ENCODE measurements at places on chromosomes 7 and 10.

DNA sequence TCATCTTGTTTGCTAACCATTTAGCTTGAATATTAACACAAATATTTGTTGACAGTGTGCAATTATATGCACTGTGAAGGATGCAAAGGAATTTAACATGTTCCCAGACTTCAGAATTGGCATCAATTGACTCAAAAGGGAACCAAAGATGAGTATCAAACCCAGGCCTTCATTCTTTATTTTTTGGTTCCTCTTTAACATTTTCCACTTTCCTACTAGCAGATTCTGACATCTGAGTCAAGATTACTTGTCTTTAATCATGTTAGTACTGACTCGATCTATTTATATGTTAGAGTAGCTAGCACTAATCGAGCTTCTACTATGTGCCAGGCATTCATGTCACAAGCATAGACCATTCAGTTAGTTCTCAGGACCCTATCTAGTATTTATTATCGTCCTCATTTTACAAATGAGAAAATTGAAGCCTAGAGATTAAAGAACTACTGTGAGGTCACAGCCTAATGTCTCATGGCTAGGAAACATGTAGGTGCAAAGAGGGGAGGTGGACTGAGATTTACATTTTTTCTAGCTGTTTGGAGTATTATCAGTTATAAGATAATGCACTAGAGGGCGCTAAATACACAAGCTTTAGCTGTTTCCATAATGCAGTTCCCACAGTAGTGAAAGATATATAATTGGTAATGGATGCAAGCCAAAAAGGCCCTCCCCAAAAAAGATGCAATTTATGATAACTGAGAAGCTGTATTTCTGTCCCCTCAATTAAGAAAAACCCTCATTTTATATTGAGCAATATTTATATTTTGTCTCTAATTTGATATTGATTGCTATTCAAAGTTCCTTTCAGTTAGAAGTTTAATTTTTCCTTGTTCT lies 32.9 kb upstream of the KMT2E start:
- no peak for DNase-seq

GRCh38 chr7:106569500-106569929 lies 91.4 kb downstream of the CCDC71L start:
- DNase-seq, result no peak

DNA sequence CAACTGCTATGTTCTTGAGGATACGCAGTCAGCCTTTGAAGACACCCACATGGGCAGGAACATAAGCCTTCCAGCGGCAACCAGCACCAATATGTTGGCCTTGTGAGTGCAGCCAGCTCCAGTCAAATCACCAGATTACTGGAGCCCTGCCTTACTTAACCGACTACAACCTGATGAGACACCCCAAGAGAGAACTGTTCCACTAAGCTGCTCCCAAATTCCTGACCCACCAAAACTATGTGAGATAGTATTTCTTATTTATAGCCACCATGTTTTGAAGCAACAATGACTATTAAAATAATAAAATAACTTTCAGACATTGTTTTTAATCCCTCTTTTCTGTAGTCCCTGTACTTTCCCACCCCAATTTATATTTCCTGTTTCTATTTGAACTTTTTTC lies 179.6 kb downstream of the ADK start:
- DNase-seq, result no peak

GRCh38 chr7:108467391-108467790 lies 11.2 kb upstream of the NRCAM start:
- no peak for DNase-seq

DNA sequence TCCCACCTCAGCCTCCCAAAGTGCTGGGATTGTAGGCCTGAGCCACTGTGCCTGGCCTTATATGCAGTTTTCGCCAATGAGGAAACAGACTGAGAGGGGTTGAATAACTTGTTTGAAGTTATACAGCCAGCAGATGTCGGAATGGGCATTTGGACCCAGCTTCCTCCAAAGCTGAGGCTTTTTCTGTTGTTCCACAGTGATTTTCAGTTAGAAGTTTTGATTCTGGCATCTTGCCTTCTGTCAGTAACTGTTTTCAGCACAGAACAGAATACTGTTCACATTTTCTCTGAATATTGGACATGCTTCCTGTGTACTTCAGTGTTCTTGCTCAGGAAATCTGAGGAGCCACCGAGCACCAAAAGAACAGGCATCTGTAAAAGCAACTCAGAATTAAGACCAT lies 287.2 kb downstream of the CAMK1D start:
- no peak for DNase-seq

- no peak for DNase-seq
Observed at GRCh38 chr7:151233804-151234203, 1.5 kb downstream of the CHPF2 start.

GRCh38 chr10:112045938-112046337 lies 137.6 kb downstream of the GPAM start:
- no peak for DNase-seq

GRCh38 chr10:76285012-76285411 lies 853.6 kb downstream of the LRMDA start:
- DNase-seq, result no peak

- no peak for DNase-seq
Observed at GRCh38 chr10:34231441-34232180, 583.5 kb downstream of the PARD3 start.

GRCh38 chr7:28629216-28629842 lies 217.0 kb downstream of the CREB5 start:
- no peak for DNase-seq

DNA sequence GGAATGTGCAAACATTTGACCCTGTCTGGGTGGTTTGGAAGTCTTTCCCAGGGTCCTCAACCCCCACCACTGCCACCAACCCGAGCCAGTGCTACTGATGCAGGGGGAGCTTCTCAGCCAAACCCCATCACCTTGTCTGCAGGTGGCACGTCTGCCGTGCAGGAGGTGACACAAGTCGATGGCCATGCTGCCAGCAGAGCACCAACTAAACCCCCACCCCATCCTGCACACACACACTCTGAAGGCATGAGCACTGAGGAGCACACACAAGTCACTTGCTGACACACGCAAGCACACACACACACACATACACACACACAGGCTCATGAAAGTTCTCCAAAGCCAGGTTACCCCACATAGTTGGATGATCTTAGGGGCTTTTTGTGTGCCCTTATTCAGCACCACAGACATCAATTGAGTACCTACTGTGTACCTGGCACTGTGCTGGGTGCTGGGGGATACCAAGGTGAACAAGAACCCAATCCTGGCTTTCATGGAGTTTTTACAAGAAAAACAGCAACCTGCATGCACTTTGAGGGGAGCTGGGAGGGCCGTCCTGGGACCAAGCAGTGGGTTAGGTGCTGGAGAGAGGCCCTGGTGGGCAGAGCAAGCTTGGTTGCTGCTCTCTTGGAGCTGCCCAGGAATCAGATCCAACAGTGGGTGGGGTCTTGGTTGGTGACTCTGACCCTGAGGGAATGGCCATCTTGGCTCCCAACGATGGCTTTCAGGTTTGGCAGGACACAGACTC lies 118.8 kb downstream of the RGS10 start:
- no peak for DNase-seq

- DNase-seq, result no peak
Observed at GRCh38 chr10:91803386-91804125, 5.3 kb downstream of the TNKS2 start.

DNA sequence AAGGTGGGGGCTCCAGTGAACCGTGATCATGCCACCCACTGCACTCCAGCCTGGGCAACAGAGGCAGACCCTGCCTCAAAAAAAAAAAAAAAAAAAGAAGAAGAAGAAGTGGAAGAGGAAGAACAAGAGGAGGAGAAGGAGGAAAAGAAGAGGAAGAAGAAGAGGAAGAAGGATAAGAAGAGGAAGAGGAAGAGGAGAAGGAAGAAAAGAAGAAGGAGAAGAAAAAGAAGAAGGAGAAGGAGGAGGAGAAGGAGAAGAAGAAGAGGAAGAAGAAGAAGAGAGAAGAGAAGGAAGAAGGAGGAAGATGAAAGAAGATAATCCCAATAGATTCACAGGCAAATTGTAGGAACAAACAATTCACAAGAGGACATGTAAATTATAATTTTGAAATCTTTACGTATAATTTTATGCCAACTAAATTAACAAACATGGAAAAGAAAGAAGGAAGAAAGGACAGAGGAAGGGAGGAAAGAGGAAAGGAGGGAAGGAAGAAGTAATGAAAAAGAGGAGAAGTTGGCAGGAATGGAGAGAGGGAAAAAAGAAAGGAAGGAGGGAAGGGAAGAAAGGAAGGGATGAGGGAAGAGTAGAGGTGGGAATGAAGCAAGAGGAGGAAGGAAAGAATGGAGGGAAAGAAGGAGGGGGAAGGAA lies 3.5 kb downstream of the SVOPL start:
- DNase-seq, result no peak

- DNase-seq, result no peak
Observed at GRCh38 chr7:102942868-102943267, 30.1 kb downstream of the LRRC17 start.

GRCh38 chr10:59885430-59886134 lies 20.8 kb downstream of the CCDC6 start:
- DNase-seq, result no peak

- no peak for DNase-seq
Observed at GRCh38 chr7:124188576-124188975, 155.7 kb upstream of the TMEM229A start.

DNA sequence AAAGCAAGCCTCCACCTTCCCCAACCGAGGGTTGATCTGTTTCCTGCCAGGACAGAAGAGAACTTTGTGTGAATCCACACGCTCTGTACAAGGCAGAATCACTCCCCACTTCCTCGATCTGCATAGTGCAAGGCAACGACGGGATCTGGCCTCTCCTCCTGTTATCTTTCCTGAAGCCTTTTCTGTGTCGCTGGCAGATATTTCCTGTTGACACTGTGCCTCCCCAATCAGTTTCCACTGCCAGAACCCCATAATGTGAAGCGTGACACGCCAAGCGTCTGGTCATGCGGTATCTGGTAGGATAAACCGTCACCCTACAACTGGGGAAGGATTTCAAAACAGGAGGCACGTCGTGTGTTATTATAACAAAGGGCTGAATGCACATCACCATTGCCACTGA lies 57.2 kb downstream of the FAM171A1 start:
- DNase-seq, result no peak

DNA sequence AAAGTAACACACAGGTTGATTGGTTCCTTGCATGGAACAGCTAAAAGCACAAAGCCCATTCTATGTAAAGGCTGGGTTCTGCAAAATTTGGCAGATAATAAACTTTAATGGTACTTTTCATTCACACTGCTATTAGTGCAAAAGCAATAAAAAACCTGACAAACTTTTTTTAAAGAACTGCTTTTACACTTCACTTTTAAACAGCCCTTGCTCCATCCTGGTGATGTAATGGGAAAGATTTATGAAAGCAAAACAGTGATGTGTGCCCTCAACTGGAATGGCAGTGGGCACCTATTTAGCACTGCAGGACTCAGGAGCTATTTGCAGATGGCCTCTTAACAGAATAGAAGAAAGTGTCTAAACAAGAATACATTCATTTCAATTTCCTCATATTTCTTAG lies 44.9 kb downstream of the TSPAN12 start:
- DNase-seq, result no peak

- DNase-seq, result no peak
Observed at GRCh38 chr7:101558742-101559325, 70.3 kb downstream of the MYL10 start.

GRCh38 chr10:129105266-129105665 lies 361.8 kb upstream of the MGMT start:
- no peak for DNase-seq

- no peak for DNase-seq
Observed at GRCh38 chr10:72834183-72834825, 59.2 kb upstream of the OIT3 start.

Measured in stimulated activated CD4-positive, alpha-beta T cell treated with anti-CD3 and anti-CD28 coated beads, Interleukin-1b, Interleukin-23, amount 100 ng/mL, for 1 hour (primary cell).